ENCODE measurements at places on chromosomes 5 and 9.

GRCh38 chr5:57825031-57825686 is 342.5 kb upstream of the ACTBL2 start:
- DNase-seq, result peak; percentile 39

GRCh38 chr5:134584662-134585061 is 48.0 kb downstream of the SAR1B start:
- DNase-seq, result no peak

GRCh38 chr9:134040176-134040565 is 14.9 kb downstream of the BRD3OS start:
- DNase-seq, result no peak

- peak; percentile 68 for DNase-seq
These were observed 84.7 kb upstream of the TNFSF8 start for GRCh38 chr9:115015018-115015635.

DNA sequence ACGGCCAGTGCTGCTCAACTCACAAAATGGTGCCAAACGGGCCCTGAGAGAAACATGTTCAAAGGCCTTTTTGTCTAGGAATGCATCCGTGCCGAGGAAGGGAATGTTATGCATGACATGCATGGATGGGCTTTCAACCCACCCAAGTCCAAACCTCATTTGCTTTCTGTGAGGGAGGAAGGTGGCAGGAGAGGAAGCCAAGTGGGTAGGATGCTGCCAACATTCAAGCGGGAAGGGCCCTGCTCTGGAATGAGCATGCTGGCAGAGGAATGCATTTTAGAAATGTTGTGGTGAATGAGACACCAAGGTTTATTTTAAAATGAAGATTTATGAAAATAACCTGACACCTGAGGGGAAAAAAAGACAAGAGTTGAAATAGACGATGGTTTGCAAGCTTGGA is 479.1 kb downstream of the CCDC171 start:
- peak; percentile 51 for DNase-seq
